ENCODE measurements at places on chromosomes 3 and 15.

DNA sequence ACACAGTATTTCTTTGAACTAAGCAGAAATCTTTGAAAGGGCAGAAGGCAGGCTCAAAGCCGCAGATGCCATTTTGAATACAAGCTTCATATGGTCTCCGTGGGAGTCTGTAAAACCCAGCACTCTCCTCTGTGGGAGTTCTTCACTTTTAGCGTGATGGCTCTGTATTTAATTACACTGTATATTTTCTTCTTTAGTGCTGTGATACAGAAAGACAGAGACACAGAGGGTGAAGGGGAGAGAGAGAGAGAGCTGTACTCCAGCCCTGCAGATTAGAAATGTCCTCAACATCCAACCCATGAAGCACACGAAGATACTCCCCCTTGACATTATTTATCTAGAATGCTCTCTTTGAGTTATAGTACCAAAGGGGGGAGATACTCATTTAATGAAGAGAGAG is 752.6 kb upstream of the NR2F2 start:
- DNase-seq, result no peak

DNA sequence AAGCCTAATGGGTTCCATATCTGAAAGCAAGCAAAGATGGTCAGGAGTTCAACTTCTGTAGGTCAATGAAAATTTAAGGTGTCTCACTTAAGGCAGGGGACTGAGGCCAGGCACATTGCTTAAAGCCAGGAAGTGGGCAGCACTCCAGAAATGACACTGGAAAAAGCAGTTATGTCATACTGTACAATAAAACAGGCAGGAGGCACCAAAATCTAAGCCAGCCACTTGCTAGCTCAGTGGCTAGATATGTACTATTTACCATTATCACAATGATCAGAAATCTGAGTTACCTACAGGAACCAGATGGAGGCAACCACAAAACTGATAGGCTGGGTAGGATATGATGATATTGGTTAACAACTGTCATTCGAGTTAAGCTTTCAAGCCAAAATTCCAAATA is 57.3 kb downstream of the FRMD5 start:
- no peak for DNase-seq

DNA sequence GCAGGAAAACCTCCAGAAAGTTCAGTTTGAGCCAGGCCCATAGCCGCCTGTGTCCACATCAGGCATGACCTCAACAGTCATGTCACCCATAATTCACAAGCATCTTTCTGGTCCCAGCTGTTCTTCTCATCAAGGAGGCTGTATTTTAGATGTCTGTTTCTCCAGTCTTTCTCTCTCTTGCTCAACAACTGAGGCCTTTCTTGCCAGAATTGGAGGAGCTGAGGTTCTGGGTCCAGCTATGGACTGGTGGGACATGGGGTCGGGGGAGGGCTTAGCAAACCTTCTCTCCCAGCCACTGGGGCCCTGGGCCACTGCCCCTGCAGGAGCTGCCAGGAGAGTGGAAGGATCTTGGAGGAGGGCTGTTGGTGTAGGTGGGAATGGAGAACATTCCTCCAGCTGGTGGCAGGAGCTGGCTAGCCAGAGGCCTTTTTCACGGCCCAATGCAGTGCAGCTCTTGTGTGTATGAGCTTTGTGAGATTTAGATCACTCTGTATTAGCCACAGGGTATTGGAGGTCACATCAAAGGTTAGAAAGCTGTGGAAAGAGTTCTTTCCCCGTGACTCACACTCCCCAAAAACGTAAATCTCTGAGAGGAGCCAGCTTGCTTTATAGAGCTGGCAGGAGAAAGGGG is 23.5 kb downstream of the MAGEF1 start:
- no peak for DNase-seq

- peak; percentile 55 for DNase-seq
These were observed 589 bp downstream of the NEIL1 start for GRCh38 chr15:75347222-75348033.

DNA sequence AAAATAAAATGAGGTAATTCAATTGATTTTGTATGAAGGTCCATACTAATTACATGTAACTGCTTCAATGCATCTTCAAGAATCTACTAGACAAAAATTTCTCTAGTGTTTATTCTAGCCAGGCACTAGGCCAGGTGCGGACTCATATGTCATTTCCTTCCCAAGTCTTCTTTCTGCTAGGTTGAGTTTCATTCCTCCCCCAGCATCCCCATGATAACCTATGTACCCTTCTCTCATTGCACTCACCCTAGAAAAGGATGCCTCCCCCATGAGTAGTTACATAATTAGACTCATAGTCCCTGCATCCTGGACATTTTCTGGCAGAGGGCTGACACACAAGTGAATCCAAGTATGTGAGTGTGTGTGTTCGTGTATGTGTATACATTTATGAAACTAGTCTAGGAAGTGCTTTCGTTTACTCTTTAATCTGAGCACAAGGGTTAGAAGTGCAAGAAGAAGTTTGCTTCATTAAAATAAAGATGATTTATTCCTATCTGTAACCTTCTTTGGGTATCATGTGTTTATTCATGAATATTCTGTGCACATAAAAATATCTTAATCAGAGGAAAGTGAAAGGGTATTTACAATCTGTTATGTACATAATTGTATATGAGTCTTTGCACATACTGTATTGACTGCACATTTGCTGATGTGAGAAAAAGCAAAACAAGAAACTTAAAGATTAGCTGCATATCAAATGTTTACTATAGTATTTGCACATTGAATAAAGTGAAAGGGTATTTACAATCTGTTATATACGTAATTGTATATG is 585.6 kb upstream of the ZNF717 start:
- DNase-seq, result no peak

GRCh38 chr3:60434950-60435349 is 816.3 kb downstream of the FHIT start:
- DNase-seq, result no peak

- DNase-seq, result no peak
These were observed 131.6 kb upstream of the RASGRP1 start for GRCh38 chr15:38696109-38696727.

DNA sequence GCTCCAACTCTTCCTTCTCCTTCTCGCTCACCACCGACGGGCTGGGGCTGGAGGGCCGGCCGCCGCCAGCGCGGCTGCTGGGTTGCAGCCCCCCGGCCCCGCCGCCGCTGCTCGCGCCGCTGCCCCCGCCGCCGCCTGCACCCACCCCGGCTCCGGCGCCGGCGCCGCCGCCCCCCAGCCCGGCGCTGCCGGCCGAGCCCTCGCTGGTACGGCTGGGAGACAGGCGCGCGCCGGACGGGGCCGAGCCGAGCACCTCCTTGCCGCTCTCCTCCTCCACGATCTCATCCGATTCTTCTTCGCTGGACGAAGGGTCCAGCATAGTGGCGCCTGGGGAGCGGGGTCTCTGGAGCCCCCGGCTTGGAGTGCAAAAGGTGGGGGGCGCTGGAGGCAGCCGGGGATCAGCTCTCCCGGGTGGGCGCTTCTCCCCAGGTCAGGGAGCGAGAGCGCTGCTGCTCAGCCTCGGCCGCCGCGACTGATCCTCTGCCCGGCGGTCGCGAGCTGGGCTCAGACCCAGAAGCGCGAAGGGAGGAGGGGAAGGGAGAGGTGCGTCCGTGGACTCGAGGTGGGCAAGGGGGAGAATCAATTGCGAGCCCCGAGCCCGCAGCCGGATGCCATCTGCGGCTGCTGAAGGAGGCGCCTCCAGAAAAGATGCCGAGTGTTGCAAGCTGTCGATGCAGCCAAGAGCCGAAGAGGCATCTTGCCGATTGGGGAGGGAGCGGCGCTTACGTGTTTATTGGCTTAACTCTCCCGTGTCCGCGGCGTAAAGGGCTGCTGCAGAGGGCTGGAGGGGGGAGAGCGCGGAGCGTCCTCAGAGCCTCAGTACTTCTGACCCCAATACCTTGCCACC is at the start of gene CADPS:
Gene CADPS (minus strand): TSS at position 706 of the 847 bp plus-strand sequence. CDS start 387 bp downstream, at position 319.
- peak; percentile 35 for DNase-seq

DNA sequence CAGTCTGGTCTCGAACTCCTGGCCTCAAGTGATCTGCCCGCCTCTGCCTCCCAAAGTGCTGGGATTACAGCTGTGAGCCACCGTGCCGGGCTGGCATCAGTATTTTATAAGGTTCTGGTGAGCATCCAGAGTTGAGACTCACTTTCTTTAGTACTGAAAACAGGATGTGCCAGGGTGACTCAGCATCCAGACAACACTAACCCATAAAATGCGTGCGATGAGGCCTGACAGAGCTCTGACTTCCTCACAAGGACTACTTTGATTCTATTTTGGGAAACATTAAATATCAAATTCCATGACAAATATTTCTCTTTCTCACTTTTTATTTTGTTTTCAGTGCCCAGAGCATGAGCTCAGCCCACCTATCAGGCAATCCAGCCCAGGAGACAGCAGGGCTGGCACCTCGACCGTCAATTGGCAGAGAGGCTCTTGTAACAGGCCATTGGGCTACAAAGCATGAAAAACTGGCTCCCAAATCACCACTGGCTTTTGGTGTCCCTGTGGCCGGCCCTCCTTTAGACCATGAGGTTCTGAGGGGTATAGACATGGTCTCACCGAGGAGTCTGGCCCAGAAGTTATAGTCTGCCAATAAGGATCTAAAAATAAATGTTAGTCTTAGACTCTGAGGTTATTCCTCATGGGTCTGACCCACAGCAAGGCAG is 75.0 kb downstream of the FEM1B start:
- DNase-seq, result peak; percentile 27

DNA sequence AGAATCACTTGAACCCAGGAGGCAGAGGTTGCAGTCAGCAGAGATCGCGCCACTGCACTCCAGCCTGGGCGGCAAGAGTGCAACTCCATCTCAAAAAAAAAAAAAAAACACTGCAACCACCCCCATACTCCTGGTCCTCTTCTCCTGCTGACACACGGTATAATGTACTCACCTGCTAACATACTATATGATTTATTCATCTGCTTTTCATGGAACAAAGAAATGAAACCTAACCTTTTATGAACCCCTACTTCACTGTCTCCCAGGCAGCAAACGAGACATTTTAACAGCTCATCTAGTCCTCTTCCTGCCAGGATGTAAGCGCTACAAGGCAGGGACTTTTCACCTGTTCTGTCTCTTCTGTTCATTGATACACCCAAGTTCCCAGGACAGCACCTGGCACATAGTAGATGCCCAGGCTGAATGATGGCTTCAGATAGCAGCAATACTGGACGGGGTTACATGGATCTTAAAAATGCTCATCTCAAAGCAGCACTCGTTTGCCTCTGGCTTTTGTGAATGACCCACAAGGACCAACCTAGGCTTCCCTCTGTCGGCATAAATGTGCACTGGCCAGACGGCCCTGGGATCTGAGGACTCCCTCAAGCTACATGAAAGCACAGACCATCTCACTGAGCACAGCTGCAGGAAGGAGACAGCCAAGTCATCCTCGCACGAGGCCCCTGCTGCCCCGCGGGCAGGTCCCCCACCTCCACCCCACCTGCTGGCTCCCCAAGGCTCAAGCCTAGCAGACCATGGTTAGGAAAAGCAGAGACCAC is 20.3 kb downstream of the XXYLT1 start:
- no peak for DNase-seq

- no peak for DNase-seq
These were observed at the start of gene ISLR for GRCh38 chr15:74173380-74174218. TSS of gene ISLR (plus strand) at chr15:74173710. CDS start at chr15:74174859, 1,149 bp downstream.

DNA sequence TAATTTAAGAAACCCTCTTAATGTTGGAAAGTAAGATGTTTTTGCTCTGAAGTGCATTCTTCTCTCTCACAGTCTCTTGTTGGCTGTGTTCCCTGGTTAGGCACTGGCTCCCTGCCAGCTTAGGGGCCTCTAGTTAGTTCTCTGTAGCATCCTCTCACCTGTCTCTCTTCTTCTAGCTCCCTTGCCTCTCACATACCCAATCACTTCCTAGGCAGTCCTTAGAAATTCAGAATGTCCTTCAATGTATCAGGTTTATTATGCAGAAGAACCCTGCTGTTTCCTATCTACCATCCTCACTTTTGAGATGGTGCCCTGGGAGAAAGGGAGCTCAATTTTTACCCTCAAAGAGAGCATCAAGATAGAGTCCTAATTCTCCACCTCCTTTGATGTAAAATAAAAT is 36.2 kb upstream of the CPNE4 start:
- DNase-seq, result no peak

DNA sequence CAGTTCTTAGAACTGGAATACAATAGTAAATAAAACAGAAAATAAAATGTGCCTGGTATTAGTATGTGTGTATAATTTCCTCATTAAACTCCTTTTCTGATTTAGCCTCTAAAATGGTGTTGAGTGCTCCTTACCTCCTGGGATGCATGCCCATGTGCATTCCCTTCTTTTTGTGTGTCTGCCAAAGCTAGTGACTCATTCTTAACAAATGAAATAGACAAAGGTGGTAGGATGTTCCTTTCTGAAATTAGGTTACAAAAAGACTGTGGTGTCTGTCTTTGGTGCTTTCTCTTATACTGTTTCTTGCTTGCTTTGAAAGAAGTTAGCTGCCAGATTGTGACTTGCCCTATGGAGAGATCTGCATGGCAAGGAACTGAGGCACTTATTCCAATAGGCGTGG is 623.7 kb downstream of the GRM7 start:
- no peak for DNase-seq

DNA sequence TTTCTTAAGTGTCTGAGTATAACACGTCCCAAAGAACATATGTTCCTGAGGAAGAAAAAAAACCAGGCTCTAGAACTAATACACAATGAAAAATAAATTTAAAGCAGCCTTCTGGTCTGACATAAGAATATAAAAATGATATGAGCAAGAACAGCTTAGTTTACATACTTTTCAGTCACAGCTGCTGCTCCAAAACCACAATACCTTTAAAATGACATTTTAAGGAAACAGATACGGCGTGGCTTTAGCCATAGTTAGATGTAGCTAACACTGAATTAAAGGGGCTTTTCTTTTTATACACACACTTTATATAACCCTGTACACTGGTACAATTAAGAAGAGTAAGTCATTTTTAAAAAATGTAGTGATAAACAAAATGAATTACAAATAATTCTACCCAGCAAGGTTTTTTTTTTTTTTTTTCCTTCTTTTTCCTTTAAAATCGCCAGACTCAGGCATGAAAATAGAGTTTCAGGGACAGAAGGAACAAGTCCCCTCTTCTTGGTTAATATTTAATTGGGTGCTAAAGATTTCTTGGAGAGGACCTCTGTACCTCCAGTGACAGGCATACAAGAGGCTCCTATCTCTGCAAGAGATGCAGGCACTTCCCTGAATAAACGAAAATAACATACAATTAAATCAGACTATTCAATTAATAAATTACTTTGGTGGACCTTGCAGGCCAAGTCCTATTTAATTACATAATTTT is 265.6 kb downstream of the FOXP1 start:
- no peak for DNase-seq

DNA sequence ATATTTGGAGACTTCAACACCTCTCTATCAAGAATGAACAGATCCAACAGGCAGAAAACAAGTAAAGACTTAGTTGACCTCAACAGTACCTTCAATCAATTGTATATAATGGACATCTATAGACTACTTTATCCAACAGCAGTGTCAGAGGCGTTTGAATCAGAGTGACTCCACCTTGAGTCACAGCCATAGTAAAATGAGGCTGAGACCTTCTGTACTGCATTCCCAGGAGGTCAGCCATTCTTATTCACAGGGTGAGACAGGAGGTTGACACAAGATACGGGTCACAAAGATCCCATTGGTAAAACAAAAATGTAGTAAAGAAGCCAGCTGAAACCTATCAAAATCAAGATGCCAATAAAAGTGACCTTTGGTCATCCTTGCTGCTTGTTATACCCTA is 299.8 kb downstream of the CNTN3 start:
- no peak for DNase-seq

- DNase-seq, result no peak
These were observed 1.3 kb downstream of the SCN5A start for GRCh38 chr3:38648024-38648658.
